NB4 (cell line): ENCODE measurements at places on chromosomes 13 and 19.

- DNase-seq, result no peak
Observed at GRCh38 chr13:60335531-60335930, 61.5 kb upstream of the TDRD3 start.

DNA sequence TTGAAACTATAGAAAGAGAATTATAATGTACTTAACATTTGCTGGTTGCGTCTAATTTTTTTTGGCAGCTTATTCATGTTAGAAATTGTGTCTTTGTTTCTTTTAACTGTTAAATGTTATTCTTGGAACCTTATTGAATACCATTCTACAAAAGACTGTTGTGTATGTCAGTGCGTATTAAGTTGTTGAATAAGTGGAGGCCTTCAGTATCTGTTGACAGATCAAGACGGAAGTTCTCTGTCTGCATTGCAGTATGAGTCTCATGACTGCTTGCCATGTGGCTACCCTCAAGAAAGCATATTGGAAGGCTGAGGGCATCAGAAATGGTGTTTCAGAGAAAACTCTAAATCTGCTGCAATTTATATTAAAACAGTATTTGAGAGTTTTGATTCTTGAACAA is 8.5 kb downstream of the UBA2 start:
- no peak for DNase-seq

GRCh38 chr19:3346677-3347353 is 19.6 kb upstream of the NFIC start:
- DNase-seq, result no peak

- no peak for DNase-seq
Observed at GRCh38 chr13:91948736-91949135, 550.3 kb downstream of the GPC5 start.

- no peak for DNase-seq
Observed at GRCh38 chr19:55322204-55322885, 2.8 kb downstream of the TMEM150B start.

DNA sequence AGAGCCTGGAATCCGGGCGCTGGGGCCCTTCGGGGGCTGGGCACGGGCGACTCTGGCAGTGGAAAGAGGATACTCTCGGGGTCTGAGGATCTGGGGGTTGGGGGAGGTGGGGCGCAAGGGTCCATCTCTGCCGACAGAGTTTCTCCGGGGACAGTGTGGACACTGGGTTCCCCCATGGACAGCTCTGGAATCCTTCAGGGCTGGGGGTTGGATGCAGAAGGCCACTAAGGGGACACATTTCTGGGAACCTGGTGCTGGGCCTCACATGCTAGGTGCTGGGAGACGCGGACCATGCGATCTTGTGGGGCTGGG is 2.3 kb downstream of the TGFBR3L start:
- DNase-seq, result no peak
